ENCODE measurements at places on chromosomes 1 and 21. TPM values are rescaled to one million over a fixed set of nuclear protein-coding genes. Genes with fewer than 3 reads are reported as not detected.

- no peak for DNase-seq
Measured at GRCh38 chr1:9542430-9542829, 3.2 kb downstream of the SLC25A33 start.

DNA sequence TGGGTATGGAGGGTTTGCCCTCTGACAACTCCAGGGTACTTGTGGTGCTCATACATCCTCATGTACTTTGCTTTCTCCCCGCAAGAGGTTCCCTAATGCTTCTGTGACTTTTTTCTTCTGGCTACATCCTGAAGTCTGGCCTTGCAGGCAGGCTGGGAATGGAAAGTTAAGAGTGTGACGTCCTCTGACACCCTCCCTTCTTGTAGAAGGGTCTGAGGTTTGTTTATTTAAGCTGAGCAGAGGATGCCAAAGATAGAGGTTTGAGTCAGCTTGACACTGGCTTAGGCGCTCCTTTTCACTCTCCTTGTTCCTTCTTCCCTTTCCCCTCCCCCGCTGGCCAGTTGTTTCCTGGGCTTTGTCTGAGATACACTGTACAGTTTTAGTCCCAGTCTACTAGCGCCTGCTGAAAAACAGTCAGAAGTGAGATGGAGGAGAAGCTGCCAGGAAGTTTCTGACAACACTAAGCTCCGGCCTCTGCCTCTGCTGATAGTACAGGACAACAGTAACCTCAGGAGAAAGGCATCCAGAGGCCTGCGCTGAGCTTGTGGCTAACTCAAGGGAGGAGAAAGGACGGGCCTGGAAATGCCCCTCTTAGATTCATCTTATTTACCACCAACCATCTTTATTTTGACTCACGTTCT is at the start of gene MACF1:
Gene MACF1 (plus strand): TSS at position 255 of the 641 bp plus-strand sequence. CDS start 328 bp downstream, at position 583.
- peak; percentile 95 for DNase-seq

- no peak for DNase-seq
Measured at GRCh38 chr1:175563236-175563895, 180.0 kb downstream of the TNR start.

- DNase-seq: no peak
Measured at GRCh38 chr21:24969068-24969467, 638.2 kb downstream of the MRPL39 start.

DNA sequence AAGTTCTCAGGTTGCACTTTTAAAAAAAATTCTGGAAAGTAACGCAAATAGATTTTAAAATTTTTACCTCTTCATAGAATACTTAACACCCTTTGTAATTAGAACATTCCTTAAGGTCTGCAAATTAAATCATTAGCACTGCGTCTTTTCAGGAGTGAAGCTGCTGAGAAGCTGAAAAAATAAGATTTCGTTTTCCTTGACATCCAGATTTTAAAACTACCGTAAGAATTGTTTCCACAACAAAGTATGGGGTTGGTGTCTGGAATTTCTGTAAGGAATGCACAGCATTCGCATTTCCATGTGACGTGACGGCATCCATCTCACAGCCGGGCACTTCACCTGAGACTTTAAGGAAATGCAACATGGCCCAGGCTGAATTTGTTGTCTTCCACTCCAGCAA is 76.3 kb upstream of the COX20 start:
- DNase-seq: no peak

DNA sequence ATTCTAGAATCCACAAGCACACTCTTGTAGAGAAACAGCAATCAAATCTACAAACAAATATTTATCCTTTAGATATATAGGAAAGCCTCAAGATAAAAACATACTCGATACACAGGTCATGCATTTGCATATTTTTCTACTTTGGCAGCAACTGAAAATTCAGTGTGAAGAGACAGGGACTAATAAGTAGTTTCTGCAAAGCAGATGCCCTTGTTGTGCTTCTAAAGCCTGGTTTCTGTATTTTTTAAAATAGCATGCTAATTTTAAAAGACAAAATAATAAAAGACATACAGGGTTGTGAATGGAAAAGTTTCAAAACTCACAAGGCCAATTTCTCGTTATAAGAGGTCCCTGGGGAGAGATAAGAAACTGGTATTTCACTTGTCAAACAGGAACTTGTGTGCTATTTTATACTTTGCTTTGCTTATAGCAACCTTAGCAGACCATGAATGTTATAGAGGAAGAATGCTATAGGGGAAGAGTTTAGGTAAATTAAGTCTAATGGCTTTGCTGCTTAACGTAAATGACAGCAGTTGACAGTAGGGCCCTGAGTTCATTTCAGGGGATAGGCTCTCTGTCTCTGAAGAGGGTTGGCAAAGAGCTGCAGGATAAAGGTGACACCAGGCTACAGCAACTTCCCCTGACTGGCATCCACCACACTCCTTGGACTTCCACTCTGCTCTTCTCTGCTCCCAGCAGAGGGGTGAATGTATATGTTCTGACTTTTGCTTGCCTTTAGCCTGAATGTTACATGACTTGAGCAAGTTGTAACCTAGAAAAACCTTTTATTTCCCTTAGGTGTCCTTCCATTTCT is 9.4 kb upstream of the RGS13 start:
- no peak for DNase-seq

The AADACL3 gene
- total RNA-seq: not detected

The ETV3L gene
- not detected for total RNA-seq

GRCh38 chr1:210696709-210697108 is 368.0 kb downstream of the HHAT start:
- no peak for DNase-seq

The RGL1 gene
- 37.7 TPM for total RNA-seq

GRCh38 chr1:208809876-208810275 is 565.7 kb upstream of the PLXNA2 start:
- DNase-seq: no peak

DNA sequence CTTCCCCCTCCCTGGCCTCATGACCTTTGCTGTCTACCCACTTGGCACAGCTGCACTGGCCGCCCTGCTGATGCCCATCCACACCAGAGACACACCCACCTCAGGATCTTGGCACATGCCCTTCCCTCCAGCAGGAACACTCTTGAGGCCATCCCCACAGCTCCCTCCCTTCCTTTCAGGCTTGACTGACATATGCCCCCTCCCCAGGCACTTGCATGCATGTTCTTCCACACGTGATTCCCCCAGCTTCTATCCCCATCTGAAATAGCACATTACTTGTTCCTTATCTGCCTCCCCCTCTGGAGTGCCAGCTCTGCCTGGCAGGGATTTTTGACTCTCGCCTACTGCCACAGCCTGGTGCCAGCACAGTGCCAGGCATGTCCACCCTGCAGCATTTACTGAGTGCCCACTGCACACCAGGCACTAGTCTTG is 98.5 kb upstream of the SLC25A33 start:
- no peak for DNase-seq

- no peak for DNase-seq
Measured at GRCh38 chr21:29194847-29195246, 64.4 kb downstream of the MAP3K7CL start.

The IPO9 gene
- total RNA-seq: 21.2 TPM

DNA sequence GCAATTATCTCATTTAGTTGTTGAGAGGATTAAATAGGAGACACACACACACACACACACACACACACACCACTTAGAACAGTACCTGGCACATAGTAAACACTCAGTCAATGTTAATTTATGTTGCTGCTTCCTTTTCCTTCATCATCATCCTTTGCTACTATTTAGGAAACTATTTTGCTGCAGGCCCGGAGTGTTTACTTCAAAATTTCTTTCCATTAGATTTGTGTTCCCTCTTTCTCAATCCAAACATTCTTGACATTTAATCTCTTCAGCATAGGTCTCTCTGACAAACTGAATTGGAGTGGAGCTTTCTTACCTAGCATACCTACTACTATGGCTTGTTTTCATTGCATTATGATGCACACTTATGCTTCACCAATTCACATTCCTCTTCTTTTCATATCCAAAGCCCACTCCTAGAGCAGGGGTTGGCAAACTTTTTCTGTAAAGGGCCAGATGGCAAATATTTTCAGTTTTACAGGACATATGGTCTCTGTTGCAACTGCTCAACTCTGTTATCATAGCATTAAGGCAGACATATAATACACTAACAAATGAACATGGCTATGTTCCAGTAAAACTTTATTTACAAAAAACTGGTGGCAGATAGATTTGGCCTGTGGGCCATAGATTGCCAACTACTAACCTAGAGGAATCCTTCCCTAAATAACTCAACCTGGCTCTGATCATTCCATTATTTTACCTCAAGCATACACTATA is 49.5 kb downstream of the SCMH1 start:
- DNase-seq: no peak

DNA sequence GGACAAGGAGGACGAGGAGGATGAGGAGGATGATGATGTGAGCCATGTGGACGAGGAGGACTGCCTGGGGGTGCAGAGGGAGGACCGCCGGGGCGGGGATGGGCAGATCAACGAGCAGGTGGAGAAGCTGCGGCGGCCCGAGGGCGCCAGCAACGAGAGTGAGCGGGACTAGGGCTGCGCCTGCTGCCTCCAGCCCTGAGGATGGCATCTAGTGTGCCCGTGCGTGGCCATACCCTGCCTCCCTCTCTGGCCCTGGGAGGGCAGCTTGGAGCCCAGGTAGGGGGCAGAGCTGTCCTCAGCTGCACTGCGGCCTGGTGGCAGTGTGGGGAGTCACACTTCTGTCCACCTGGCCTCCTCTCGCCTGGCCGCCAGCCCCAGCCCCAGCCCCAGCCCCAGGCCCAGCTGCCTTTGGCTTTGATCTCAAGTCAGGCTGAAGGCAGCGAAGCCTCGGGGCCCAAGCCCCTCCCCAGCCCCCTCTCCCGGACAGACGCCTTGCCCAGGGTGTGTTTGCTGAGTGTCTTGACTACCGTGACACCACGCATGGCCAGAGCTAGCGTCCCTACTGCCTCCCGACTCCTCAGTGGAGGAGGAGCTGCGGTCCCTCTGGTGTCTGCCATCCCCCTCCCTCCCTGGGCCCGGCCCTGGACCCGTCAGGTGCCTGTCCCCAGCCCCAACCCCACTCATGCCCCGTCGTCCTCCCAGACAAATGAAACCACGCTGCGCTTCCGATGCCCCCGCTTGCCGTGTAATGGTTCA is 155.2 kb downstream of the PEX14 start:
- no peak for DNase-seq

The PEX14 gene
- 22.6 TPM for total RNA-seq

GRCh38 chr21:41769111-41769510 is 2.3 kb upstream of the RIPK4 start:
- no peak for DNase-seq

Measured in esophagus muscularis mucosa (tissue), 4 donors.